Mesenchymal stem cell (in vitro differentiated cells and primary cell): ENCODE measurements at places on chromosomes 1 and 21.

GRCh38 chr21:44761747-44762208, 39.8 kb downstream of the UBE2G2 start:
- DNase-seq = no peak

DNA sequence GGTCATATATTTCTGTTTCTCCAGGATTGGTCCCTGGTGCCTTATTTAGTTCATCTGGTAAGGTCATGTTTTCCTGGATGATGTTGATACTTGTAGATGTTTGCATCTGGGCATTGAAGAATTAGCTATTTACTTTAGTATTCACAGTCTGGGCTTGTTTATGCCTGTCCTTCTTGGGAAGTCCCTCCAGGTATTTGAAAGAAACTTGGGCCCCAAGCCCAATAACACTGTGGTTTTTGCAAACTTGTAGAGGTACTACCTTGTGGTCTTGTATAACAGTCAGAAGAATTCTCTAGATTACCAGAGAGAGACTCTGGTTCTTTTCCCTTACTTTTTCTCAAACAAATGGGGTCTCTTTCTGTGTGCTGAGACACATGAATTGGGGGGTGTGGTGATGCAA, 251.4 kb upstream of the B3GALT2 start:
- no peak for DNase-seq

DNA sequence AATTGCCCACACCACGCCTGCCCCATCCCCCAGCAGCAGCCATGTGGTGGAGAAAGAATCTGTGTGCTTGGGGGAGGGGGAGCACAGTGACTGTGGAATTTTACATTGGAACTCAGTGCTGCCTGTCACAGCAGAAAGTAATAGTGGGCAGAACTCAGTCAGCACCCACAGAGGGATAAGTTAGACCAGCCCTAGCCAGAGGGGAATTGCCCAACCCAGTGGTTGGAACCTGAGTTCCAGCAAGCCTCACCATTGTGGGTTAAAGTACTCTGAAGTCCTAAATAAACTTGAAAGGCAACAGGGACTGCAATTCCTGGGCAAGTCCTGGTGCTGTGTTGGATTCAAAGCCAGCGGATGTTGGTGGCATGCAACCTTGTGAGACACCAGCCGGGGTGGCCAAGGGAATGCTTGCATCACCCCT, 88.8 kb downstream of the MRPL39 start:
- DNase-seq = peak; percentile 0

- DNase-seq = no peak
These were observed 81.9 kb upstream of the ARTN start for GRCh38 chr1:43851561-43852338.

GRCh38 chr1:228265167-228265566, 57.3 kb downstream of the OBSCN start:
- DNase-seq = no peak

DNA sequence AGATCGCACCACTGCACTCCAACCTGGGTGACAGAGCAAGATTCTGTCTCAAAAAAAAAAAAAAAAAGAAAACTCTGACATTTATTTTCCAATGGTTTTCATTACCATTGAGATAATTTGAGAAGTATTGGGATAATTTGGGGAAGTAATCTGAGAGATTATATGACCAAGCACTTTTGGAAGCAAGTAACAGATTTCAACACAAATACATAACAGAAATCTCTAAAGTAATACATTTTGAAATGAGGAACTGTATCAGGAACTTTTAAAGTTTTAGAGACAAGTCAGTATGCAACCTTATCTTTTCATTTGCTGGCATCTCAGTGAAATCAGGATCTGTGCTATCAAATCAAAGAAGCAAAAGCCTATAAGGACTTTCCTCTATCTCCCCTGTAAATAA, 25.4 kb upstream of the SLC16A1 start:
- DNase-seq = no peak

DNA sequence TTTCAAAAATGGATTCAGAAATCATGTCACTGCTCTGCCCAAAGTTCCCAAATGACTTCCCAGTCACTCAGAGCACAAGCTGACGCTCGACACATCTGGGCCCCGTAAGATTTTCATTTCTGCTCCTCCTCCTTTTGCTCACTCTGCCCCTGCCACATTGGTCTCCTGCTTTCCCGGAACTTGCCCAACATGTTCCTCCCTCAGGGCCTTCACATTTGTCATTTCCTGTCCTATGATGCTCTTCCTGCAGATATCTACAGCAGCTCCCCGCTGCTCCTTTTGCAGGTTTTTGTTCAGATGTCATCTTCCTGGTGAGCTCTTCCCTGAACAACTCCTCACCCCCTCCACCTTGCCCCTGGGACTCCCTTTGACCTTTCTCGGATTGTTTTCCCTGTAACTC, 58.5 kb upstream of the IVNS1ABP start:
- no peak for DNase-seq

- DNase-seq = peak; percentile 53
These were observed 59.8 kb downstream of the KIRREL1 start for GRCh38 chr1:158053276-158053675.

DNA sequence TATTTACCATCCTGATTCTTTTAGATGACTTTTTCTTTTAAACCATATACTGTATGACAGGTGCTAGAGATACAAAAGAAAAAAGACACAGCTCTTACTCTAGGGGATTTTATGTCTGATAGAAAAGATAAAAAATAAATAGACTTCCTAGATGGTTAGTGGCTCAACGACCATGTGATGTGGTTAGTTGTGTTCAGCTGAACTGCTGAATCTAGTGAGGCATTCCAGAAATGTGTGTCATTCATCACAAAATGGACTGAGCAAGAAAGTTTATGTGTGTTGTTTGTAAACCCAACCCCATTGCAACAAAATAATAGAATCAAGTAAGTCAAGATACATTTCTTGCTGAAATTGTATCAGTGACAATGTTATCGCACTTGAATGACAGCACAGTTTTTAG, 205.8 kb upstream of the LYPLAL1 start:
- peak; percentile 65 for DNase-seq

DNA sequence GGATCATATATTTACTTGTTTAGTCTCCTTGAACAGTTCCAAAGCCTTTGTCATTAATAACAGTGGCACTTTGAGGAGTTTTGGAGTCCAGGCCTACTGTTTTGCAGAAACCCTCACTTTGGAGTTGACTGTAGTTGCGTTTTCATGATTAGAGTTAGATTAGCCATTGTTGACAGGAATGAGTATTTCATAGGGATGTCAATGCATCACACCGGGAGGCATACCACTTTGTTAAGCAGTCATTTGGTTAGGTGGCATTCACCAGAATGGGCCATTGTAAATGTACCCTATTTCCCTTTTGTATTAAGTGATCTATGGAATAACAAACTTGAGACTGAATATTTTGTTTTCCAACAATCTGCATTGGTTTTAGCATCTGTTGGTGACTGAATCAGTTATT, 11.8 kb downstream of the MRPS6 start:
- no peak for DNase-seq

DNA sequence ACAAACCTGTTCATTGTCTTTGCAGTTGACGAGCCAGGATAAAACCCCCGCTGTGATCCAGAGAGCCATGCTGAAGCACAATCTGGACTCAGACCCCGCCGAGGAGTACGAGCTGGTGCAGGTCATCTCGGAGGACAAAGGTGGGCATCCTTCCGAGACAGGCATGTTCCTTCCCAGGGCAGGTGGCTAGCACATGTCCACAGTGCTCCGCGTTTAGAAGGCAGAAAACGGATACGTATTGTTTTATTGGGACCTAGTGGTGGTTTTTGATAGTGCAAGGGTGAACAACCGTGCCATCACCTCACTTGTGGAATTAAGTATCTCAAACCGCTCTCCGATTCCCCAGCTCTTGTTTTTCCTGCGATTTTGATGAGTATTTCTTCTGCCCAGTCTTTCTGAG, 115.3 kb downstream of the COLGALT2 start:
- DNase-seq = no peak

- no peak for DNase-seq
These were observed 3.3 kb downstream of the KPNA6 start for GRCh38 chr1:32111040-32111623.

- no peak for DNase-seq
These were observed 43.3 kb upstream of the USP25 start for GRCh38 chr21:15686506-15686905.

DNA sequence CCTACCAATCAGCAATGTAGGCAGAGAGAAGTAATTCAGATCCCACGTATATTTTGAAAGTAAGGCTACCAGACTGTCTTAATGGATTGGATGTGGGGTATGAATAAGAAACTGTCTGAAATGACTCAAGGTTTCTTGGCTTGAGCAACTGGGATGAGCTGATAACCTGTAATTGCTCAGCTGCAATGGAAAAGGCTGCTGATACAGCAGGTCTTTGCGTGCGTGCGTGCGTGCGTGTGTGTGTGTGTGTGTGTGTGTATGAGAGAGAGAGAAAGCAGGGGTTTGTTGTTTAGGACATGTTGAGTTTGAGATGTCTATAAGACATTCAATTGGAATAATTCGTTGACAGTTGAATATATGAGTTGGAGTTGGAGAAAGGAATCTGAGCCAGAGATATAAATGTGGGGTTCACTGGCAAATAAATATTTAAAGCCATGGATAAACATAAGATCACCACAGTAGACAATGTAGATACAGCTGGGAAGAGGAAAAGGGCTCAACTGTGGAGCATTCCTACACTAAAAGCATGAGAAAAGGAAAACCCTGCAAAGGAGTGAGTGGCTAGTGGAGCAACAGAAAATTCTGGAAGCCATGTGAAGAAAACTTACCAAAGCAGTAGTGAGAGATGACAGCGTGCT, 72.9 kb downstream of the UCHL5 start:
- peak; percentile 23 for DNase-seq

GRCh38 chr1:20978413-20978812, 191.3 kb upstream of the HP1BP3 start:
- DNase-seq = peak; percentile 73
